T-helper 9 cell (primary cell): ENCODE measurements at places on chromosomes 7 and 10.

- DNase-seq = no peak
Observed at GRCh38 chr10:4267086-4267773, 482.2 kb upstream of the KLF6 start.

DNA sequence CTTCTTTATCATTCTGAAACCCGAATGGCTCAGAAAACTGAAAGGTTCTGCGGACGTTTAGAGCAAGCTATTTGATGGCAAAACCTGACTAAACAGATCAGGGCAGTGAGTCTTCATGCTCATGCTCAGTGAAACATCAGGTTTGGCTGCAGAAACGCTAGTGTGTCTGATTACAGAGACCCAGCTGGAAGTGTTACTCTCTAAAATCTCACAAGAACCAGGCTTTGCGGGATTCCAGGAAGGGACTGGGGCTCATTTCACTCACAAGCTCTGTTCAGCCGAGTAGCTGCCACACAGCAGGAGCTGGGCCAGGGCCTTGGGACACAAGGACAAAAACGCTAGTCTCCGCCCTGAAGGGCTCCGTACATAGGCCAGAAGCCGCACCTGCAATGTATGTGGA is 2.9 kb downstream of the PITRM1 start:
- no peak for DNase-seq

GRCh38 chr10:58384095-58384494 is 1.1 kb upstream of the TFAM start:
- DNase-seq = no peak

DNA sequence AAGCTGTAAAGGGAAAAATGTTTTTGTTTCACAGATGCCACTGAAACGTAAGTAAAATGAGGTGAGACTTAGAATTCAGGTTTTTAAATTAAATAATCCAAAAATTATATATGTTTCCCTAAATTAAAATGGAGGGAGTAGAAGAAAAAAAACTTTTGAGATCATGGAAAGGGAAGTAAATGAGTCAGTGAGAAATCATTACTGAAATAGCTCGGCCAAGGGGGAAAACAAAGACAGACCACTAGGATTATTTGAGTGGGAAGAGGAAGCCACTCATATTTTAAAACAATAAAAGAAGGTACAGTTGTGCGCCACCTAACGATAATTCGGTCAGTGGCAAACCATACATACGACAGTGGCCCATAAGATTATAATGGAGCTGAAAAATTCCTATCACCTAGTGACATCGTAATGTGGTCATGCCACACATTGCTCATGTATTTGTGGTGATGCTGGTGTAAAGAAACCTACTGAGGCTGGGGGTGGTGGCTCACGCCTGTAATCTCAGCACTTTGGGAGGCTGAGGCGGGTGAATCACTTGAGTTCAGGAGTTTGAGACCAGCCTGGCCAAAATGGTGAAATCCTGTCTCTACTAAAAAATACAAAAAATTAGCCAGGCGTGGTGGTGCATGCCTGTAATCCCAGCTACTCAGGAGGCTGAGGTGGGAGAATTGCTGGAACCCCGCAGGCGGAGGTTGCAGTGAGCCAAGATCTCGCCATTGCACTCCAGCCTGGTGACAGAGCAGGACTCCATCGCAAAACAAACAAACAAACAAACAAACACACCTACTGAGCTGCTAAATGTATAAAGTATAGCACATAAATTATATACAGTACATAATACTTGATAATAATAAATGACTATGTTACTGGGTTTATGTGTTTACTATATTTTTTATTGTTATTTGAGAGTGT is 64.7 kb downstream of the MKX start:
- DNase-seq = no peak

- DNase-seq = no peak
Observed at GRCh38 chr7:123738808-123739207, 10.0 kb downstream of the WASL start.

GRCh38 chr10:75703191-75703854 is 271.9 kb downstream of the LRMDA start:
- no peak for DNase-seq

DNA sequence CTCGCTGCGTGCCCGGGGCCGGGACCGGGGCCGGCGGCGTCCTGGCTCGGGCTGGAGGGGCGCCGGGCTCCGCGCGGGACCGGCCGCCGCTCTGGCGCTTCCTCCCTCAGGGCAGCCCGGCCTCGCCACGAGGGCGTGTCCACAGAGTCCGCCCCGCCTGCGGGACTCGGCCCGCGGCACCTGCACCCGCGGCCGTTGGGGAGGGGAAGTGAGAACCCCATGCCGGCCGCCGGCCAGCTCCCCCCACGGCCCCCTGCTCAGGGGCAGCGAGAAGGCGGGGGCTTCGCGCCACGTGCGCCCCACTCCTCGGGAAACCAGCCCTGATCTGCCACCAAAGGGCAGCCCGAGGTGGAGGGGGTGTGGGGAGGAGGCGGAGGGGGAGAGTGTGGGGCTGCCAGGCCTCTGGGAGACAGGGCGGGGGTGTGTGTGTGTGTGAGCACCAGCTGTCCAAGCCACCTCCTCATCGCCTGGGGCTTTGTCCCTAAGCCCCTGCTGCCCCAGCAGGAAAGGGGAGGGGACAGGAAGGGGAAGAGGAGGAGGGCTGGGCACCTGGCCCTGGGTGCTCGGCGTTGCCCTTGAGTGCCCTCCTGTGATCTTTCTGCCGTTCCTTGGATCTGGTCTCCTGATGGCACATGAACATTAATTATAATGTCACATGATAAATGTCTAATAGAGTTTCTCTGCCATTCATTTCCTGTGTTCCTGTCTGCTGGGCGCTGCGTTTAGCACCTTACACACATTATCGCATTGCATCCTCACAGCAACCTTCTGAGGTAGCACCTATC is at the start of gene PIK3AP1:
TSS of gene PIK3AP1 (minus strand) at position 93 of the 785 bp plus-strand sequence. CDS start 120 bp downstream, outside the sequence.
- peak; percentile 12 for DNase-seq

DNA sequence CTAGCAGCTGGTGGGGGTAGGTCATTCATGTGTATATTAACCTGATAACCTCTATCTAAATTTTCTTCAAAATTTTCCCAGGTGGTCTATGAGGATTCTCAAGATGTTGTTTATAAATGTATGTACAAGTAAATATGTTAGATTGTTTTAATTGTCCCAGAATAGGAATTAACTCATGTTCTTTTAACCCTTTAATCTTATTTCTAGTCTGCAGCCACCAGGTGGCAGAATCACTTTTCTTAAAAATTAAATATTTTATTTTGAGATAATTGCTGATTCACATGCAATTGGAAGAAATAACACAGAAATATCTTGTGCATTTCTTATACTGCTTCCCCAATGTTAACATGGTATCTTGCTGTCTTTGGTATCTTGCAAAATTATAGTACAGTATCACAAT is 589.5 kb downstream of the ARL4A start:
- DNase-seq = no peak

DNA sequence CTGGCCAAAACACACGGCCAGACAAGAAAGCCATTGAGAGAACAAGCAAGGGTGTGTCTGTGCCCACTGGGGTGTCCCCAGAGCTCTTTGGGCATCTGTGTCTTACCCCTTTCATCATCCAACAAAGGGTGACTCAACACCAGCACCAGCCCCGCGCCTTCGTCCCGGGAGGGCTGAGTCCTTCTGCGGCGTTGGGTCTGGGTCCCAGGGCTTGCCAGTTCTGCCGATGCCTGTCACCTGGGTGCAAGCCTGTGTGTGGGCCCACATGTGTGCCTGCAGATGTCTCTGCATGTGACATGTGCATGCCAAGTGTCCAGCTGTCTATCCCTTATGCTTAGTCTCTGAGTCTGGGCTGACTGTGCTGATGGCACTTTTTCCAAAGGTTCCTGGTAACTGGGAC is 24.4 kb upstream of the ELN start:
- no peak for DNase-seq

GRCh38 chr7:151242159-151243044 is 6.1 kb downstream of the SMARCD3 start:
- DNase-seq = no peak

DNA sequence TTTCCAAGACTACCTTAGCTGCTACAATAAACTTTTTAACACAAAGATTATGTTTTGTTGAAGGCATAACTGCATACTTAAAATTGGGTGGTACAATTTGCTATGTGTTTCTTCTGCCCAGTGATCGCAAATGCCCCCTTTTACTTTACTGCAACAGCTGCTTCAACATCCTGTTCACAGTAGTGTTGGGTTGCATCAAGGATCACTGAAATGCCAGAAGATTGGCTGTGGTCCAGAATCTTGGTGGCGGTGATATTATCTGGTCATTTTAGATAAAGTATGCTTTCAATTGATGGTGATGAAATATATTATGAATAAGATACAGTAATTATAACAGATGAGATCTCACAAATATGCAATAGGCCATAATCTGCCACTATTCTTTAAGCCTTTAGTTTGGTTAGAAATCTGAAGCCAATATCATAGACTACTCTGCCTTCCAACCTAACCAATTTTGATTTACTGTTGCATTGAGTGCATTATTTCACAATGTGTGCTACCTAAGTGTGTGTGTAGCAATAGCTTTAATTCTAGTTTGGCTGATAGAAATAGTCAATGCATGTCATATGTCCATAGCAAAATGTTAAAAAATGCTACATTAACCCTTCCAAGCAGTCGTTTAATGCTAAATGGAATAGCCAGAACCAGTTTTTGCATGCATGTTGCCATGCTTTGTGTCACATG is 29.8 kb upstream of the ING3 start:
- DNase-seq = no peak

DNA sequence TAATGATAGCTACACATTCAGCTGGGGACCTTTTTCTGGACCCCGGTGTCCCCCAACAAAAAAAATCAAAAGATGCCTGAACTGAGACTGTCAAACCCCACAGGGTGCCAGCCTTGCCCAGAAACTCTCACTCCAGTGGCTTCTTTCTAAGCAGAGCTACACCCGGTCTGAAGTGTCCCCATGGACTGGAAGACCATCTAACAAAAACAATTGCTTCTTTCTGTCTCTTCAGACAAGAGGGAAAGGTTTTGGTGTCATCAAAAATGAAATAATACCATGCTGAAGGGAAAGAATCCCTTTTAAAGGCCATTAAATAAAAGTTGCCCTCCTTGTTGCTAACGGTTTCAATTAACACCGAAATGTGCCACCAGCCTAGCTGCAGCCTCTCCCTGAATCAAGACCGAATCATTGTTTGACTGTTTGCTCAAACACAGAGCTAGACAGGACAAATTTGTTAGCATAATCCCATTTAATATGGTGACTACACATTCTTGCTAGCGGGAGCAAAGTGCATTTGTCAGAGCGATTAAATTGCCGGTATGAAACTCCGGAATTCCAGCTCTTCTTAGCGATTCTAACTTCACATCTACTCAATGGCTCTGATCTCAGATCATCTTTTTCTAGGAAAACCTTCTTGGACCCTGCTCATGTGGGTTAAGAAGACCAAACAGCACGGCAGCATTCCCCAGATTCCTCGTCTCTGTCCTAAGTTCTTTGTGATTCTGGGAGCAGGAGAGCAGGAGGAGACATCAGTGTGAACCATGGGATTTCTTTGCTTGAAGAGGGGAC is 397.5 kb upstream of the PRKCQ start:
- no peak for DNase-seq

DNA sequence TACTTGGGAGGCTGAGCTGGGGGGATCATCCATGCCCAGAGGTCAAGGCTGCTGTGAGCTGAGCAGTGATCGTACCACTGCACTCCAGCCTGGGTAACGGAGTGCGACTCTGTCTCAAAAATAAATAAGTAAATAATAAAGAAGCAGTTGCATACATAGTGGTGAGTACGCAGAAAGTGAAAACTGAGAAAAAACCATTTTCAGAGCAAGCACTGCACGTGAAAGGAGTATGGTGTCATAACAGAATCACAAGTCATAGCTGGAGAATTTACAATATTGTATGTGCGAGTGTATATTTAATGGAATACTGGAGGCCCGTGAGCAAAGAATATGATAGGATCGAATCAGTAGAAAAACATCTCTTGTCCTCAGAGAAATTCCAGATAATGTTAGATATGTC is 22.3 kb downstream of the KIAA1217 start:
- DNase-seq = no peak

GRCh38 chr7:40828686-40829600 is 694.1 kb downstream of the SUGCT start:
- no peak for DNase-seq

DNA sequence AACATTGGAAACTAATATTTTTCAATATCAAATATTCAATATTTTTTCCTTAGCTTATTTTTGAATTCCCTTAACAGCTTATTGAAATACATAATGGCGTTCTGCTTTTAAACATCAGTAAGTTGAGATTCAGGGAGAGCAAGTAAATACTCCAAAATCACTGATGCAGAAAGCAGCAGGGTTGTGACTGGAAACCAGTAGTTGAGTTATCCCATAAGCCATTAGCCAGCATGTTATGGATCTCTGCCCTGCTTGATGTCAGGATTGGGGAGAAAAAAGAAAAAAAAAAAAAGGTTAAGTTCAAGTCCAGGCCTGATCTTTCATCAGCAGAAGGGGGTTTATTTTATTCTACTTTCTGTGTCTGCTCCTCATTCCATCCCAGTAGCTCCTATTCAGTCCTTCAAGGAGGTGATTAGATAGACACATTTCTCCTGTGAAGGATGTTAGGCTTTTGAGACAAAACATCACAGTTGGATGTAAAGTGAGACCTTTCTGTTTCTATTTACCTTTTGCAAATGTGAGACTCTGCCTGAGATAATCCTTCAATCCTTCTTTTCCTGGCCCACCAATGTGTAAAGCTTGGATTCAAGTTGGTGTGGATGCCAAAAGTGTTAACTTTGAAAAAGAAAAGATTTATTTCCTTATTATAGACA is 110.9 kb upstream of the HDAC9 start:
- no peak for DNase-seq

DNA sequence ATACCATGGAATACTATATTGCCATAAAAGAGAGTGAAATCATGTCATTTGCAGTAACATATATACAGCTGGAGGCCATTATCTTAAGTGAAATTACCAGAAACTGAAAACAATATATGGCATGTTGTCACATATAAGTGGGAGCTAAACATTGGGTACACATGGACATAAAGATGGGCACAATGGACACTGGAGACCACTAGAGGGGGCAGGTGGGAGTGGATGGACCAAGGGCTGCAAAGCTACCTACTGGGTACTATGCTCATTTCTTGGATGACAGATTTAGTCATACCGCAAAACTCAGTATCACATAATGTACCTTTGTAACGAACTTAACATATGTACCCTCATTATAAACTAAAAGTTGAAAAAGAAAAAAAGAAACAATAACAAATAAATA is 1167.6 kb downstream of the NXPH1 start:
- no peak for DNase-seq

- no peak for DNase-seq
Observed at GRCh38 chr7:140744005-140744404, 47.5 kb downstream of the NDUFB2 start.

DNA sequence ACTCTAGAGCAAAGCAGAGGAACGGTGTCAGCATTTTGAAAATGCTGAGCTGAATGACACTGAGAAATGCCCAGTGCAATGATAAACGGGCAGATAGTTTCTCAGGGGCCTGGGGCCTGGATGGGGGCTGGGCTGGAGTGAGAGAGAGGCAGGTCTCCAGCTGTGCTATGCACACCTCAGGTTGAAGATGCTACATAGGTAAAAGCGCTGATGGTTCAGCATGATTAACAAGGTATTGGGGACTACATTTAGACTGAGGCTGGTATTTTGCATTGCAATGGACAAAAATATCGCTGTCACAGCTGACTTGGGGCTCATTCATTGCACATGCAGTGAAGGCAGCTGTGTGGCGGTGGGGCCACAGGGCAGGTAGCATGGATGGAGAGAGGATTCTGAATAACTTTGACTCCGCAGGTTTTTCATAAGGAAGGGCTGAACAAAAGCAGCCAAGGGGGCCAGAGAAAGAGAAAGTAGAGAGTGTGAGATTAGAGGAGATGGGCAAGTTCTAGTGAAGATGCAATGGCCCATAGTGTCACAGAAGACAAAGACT is 290.8 kb upstream of the ZNF32 start:
- no peak for DNase-seq

GRCh38 chr10:101940916-101941315 is 97.3 kb upstream of the KCNIP2 start:
- DNase-seq = no peak
